HuH-7 (cell line): ENCODE measurements at places on chromosomes 13 and 19.

- DNase-seq, result no peak
Observed at GRCh38 chr19:14722127-14722526, 32.3 kb downstream of the ZNF333 start.

DNA sequence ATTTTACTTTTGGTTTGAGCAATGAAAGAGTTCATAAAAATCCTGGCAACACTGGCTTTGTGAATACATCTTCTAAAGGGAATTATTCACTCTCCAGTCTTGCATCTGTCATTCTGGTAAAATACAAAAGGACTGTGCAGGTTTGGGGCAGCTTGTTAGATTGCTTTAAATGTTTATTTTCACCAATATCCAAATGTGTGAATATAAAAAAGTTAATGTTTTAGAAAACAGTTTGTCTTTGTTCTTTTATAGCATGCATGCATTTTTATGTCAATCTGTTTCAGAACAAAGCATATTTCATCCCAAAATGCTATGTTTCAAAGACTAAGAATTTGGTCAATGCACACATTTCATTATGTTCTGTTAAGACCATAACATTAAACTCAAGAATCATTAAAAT, 1145.4 kb downstream of the OLFM4 start:
- DNase-seq, result no peak

DNA sequence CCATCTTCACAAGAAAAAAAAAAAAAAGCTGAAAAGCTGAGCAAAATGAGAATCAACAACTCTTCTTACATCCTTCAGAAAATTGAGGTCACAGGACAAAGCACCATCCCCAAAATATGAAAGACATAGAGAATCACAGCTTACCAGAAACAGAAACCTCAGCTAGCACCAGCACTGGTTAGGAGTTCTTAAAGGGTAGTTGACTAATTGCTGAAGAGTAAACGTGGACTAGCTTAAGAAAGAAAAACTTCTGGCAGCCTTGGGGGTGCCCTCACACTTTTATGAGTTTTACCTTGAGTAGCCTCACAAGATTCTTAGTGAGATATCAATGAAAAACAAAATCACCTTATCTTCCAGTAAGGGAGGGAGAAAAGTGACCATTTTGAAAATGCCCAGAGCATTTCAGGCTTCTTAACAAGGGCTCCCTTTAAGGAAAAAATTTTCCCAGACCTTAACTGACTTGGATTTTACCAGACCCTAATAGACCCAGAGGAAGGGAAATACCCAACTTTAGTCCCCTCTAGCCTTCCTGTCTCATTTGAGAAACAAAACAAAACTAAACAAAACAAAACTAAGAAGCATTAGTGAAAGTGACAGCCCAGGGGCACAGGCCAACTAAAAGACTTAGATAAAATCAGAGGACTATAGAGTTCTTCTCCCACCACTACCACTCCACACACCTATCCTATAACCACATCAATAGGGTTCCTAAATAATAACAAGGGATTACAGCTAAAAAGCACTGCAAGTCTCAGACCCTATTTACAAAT, 888.6 kb downstream of the DIAPH3 start:
- DNase-seq, result no peak

DNA sequence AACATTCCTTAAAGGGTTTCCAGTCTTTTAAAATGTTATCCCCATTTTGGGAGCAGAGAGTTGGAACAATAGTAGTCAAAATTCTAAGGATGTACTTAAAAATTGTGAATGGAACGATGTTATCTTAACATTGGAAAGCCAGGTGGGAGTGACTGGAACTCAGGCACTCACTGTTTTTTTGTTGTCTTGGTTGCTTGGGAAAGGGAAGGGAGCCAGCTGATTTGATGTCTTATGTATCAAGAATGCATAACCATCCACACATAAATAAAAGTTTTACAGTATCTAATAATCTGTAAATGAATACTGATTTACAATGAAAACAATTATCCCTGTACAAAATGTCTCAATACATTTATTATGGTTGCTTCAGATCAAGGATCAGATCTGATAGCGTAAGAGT, 88.7 kb downstream of the SLC10A2 start:
- no peak for DNase-seq

DNA sequence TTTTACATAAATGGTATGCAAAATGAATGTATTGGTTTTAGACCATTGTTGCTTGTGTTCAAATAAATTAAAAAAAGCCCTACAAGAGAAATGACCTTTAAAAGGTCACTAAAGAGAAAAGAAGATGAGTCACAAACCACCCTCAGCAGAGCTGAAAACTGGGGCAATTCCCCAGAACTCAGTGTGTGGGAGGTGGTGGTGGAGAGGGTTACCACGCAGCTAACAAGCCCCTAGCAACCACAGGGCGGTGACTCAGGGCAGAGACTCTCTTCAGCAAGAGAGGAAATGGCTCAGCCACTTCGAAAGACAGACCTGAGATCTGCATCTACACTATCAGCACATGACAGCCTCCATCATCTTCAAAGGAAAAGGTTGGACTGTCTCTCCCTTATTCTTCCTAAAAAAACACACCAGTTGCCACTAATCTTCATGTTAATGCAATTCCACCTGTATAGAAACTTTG, 29.4 kb upstream of the NDFIP2 start:
- no peak for DNase-seq

GRCh38 chr13:40069173-40070044, 413.9 kb downstream of the COG6 start:
- DNase-seq, result peak; percentile 36

GRCh38 chr13:92716749-92717148, 509.9 kb upstream of the GPC6 start:
- peak; percentile 0 for DNase-seq

GRCh38 chr13:51829568-51829899, 15.4 kb downstream of the TMEM272 start:
- DNase-seq, result no peak

- no peak for DNase-seq
Observed at GRCh38 chr19:40613690-40614621, 12.8 kb downstream of the LTBP4 start.

- no peak for DNase-seq
Observed at GRCh38 chr19:49916839-49917733, 11.9 kb upstream of the ATF5 start.

DNA sequence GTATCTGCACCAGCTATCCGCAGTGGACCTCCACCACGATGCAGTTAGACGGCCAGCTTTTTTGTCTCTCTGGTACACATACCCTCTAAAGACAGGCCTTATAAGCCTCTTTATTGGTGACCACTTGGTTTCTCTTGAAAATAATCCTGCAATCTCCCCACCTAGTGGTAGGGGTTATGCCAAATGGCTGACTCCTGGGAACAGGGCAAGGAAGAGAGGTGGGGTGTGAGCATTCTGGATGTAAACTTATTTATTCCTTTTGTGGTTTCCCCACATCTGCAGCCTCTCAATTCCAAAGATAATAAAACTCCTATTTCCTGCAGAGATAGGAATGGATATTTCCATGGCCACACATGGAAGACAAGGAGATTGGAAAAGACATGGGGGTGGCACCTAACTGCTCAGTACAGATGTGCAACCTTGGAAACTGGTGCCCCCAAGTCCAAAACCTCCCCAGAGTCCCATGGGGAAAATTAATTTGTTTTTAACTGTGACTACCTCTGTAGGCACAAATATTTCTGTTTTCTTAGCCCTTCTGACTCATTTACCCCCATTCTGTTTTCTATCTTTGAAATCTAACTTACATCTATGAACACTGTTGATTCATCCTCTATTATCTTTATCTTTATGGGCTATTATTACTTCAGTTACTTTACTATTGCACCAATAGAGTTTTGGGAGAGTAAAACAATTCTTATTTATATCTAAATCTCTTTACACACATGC, 112.7 kb upstream of the TSHZ3 start:
- DNase-seq, result no peak

DNA sequence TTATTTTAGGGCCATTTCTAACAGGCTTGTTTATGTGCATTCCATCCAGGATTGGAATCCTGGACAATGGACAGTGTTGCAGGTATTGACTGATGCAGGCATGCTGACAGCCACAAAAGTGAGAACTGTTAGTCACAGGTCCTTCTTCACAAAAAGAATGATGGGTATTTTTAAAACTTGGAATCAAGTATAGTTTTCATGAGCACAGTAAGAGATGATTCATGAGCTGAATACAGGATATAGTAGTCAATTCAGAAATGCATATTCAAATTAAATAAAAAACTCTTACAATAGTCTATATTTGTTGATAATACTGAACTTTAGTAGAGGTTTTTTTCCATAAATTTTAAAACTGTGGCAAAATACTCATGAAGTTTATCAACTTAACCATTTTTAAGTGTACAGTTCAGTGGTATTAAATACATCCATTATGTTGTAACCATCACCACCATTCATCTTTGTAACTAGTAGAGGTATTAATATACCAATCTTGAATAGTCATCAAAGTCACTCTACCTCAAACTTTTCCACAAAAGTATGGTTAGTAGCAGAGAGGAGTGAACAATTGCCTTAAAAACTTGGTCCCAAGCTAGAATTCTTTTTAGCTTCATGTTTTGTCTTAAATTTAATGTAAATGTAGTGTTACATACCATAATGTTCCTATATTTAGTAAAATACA, 79.5 kb downstream of the KCNRG start:
- no peak for DNase-seq

DNA sequence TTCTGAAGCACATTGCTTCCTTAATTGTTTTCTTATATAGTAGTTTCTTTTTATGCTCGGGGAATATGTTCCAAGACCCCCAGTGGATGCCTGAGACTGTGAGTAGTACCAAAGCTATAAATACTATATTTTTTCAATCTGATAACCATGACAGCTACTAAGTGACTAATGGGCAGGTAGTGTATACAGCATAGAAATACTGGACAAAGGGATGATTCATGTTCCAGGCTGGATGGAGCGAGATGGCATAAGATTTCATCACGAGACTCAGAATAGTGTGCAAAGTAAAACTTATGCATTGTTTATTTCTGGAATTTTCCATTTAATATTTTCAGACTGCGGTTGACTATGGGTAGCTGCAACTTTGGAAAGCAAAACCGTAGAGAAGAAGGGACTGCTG, 47.9 kb upstream of the OLFM4 start:
- no peak for DNase-seq

GRCh38 chr13:98300956-98301641, 124.0 kb upstream of the RNF113B start:
- DNase-seq, result no peak

- no peak for DNase-seq
Observed at GRCh38 chr13:106417467-106418110, 117.9 kb downstream of the EFNB2 start.

DNA sequence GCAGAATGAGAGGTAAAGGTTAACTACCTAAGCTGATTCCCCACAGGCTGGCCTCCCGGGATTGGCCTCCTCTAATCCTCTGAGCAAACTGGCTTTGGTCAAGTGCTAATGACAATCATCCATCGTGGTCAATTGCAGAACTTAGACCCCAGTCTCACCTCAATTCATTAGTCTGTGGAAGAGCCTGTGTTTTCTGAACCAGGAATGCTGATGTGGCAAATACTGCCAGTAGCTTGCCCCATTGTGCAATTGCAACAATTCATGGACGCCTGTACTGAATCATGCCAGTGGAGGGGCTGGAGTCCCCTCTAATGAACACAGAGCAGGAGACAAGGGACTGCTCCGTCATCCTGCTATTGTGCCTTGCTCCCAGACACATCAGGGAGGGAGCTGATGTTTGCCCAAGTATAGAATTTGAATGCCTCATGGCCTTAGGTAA, 1256.5 kb downstream of the EFNB2 start:
- DNase-seq, result no peak
